Natural killer cell treated with Interleukin-12 subunit alpha and Interleukin-12 subunit beta and Interleukin-15 and Interleukin-18, amount 100 ng/mL, for 72 hours (primary cell): ENCODE measurements at places on chromosomes 7 and 10. TPM values are rescaled to one million over a fixed set of nuclear protein-coding genes. Genes with fewer than 3 reads are reported as not detected.

The OR2A5 gene
- not detected for total RNA-seq

The SLC26A3 gene
- total RNA-seq, result not detected

The CTTNBP2 gene
- not detected for total RNA-seq

The TMEM139 gene
- not detected for total RNA-seq

The RELN gene
- not detected for total RNA-seq

The CTAGE8 gene
- total RNA-seq, result 0.31 TPM

The KIAA1217 gene
- 1.0 TPM for total RNA-seq

The MAGI2 gene
- 0.08 TPM for total RNA-seq

The RBP4 gene
- total RNA-seq, result not detected

The TMEM184A gene
- total RNA-seq, result not detected

The GNGT1 gene
- not detected for total RNA-seq

The MGMT gene
- 23.6 TPM for total RNA-seq

The ADARB2 gene
- not detected for total RNA-seq

The STAG3 gene
- 24.4 TPM for total RNA-seq

The GNG11 gene
- not detected for total RNA-seq

The ASZ1 gene
- not detected for total RNA-seq

The THSD7A gene
- not detected for total RNA-seq

DNA sequence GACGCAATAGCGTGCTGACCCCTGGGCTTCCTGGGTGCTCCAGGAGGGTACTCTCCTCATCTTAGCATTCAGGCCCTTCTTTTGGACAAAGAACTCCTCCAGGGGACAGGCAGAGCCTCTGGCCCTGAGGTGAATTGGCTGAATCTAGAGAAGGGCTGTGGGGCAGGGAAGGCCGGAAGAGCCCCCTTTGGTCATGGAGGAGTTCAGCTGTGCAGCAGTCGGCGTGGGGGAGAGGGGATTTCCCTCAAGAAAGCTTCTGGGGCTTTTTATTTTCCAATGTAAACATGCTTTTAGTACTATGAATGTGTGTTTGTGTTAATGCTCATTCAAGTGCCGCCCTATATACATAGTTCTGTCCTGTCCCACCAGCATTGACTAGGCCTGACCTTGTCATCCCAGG lies 38.8 kb downstream of the FIGNL1 start:
- DNase-seq, result no peak

DNA sequence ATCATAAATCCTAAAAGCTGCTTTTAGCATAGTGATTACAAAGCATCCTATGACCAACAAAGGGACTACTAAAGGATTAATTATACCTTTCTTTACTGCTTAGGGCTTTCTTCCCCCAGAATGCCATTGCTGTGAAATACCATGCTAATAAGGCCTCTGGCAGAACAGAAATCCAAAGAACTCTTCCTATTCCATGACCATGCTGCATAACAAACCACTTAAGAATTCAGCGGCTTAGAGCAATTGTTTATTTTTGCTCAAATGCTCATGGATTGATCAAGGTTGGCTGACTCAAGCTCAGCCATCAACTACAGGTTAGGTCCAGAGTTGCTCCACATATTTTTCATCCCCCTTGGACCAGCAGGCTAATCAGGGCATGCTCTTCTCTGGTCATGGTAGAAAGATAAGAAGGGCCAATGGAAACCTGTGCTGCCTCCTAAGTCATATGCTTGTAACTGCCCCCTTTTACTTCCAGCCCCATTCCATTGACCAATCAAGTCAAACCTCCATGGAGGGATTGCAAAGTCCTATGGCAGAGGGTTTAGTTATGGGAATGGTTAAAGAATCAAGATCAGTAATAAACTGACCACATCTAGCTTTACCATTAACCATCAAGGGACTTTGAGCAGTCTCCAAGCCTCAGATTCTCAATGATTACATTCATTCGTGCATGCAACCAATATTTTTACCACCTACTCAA lies 244.4 kb upstream of the FZD1 start:
- DNase-seq, result no peak

GRCh38 chr7:80499350-80499953 lies 12.4 kb downstream of the GNAT3 start:
- DNase-seq, result no peak

DNA sequence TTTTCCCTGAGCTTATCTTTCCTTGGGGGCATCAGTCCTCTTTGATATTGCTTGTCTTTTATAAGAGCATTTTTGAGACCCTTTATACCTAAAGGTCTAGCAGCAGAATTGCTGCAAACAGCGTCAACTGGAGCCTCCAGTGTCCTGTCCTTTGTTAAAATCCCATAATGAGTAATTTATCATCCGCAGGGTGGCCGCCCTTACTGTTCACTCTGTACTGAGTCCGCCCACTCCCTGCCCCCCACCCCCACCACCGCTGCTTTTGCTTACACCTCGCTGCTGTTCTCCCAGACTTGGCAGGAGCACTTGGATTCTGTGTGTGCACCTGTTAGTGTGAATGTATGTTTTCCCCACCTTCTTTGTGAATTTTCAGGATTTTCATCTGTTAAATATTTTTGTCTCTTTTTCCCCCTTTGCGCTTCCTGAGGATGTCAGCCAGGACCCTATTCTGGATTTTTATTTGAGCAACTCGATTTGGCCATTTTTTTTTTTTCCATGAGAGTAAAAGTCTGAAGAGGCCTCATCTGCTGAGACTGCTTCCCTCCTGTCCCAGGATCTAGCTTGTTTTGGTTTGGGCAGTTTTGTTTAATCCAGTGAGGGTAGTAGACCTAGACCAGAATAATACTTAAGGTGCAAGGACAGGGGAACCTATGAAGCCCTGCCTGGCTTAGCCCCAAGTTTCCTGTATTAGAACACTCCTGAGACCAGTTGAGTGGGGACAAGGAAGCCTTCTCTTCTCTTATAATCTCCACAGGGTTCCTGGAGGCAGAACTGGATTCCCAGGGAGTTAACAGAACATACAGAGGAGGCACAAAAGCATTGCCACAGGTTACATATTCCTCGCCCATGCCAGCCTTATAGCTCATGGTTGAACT lies 8.2 kb downstream of the AGFG2 start:
- no peak for DNase-seq

DNA sequence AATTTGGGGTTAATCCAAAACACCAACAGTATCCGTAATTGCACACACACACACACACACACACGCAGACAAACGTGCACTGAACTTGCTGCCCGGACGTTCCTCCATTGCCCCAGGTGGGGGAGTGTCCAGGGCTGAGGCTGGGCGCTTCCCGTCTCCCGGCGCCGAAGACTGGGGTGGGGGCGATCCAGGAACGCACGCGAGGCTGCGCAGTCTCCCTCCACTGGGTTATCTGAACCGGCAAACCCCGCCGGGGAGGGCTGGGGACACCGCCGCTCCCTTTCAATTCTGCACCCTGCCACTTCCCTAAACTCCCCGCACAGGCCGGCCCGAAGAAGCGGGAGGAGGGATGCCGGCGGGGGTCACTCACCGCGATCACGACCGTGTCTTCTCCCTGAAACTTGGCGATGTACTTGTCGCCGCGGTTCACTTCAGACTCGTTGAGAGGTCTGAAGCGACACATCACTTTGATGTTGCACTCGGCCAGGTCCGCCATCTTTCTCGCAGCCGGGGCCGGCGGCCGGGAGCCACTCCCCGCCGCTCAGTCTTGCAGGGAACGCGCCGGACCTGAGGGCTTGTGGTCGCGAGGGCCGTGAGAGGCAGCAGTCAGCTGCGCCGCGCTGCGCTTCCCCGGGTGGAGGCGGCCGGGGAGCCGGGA lies 618 bp downstream of the KIF5B start:
- DNase-seq, result peak; percentile 76

DNA sequence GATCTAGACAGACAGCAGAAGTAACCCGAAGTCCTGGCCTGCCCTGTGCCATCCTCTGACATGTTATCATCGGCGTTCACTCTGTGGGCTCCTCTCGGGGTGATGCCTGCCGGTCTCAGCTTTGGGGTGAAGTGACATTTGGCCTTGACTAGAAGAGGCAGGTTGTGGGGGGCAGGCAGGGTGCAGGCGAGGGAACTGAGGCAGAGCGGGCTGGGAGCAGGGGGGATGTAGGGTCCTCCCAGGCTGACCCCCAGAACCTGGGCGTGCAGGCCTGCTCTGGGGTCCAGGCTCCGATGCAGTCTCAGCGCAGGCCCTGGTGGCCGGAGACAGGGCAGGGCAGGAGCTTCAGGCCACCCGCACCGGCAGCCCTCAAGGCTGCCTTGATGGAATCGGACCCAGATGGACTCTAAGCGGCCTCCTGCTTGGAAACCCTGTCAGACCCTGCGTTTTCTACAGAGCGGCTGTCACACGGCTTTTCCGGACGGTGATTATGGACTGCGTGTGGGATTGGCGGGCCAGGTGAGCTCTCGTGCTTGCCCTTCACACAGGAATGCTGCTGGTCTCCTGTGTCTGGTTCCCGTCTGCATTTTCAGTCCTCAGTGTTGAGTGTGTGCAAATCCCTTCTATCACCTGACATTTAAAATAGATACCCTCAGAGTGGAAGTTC lies 842 bp upstream of the JAKMIP3 start:
- DNase-seq, result no peak

DNA sequence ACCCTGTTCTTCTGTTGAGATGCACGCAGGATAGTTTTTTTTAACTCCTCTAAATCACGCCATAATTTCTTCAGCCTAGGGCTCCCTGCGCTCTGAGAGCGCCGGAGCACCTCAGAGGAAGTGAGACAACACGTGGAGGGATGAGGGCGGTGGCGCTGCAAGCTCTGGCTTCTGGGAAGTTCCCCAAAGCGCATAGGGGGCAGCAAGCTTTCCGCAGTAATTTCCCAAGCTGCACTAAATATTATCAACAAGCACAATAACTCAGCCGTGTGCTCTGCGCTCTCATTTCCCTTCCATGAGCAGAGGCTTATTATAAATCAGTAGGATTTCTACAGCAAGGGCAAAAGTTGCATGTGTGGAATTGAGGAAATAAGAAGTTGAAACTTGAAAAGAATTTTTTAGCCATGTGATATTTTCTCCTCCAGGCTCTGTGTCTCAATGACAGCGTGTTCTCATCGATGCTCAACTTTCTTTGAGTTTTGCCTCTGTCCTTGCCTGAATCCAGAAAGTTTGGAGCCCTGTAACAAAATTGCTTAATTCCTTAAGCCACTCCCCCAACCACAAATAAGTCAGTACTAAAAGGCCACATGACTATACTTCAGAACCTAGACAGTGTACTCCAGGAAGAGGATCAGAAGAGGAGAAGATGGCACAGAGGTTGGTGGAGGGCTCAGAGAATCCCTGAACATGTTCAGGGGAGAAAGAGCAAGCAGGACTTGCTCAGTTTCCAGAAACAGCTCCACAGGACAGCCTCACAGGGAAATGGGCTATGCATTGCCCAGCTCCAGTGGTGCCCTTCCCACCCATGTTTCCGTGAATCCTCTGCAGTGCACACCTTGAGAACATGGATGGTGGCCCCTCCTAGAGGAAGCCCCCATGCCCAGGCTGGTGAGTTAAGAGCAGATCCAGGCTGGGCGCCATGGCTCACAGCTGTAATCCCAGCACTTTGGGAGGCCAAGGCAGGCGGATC lies 221.5 kb upstream of the GHITM start:
- DNase-seq, result no peak

GRCh38 chr7:115634633-115635032 lies 395.9 kb downstream of the TFEC start:
- DNase-seq, result no peak

GRCh38 chr10:69749178-69750010 lies 52.3 kb upstream of the COL13A1 start:
- peak; percentile 12 for DNase-seq

GRCh38 chr10:87058171-87058570 lies 36.5 kb downstream of the GLUD1 start:
- no peak for DNase-seq

GRCh38 chr10:44284198-44285084 lies 100.5 kb downstream of the CXCL12 start:
- no peak for DNase-seq

- DNase-seq, result no peak
Observed at GRCh38 chr10:47331954-47332353, 9.7 kb downstream of the GDF2 start.

GRCh38 chr10:94963901-94964300 lies 25.4 kb downstream of the CYP2C9 start:
- no peak for DNase-seq

- no peak for DNase-seq
Observed at GRCh38 chr10:43114743-43115611, 23.3 kb upstream of the CSGALNACT2 start.

- DNase-seq, result peak; percentile 40
Observed at GRCh38 chr7:157542068-157543021, 205.5 kb downstream of the DNAJB6 start.

GRCh38 chr7:24725554-24726241 lies 31.6 kb downstream of the GSDME start:
- no peak for DNase-seq

- no peak for DNase-seq
Observed at GRCh38 chr10:64731016-64731415, 1209.8 kb downstream of the REEP3 start.

DNA sequence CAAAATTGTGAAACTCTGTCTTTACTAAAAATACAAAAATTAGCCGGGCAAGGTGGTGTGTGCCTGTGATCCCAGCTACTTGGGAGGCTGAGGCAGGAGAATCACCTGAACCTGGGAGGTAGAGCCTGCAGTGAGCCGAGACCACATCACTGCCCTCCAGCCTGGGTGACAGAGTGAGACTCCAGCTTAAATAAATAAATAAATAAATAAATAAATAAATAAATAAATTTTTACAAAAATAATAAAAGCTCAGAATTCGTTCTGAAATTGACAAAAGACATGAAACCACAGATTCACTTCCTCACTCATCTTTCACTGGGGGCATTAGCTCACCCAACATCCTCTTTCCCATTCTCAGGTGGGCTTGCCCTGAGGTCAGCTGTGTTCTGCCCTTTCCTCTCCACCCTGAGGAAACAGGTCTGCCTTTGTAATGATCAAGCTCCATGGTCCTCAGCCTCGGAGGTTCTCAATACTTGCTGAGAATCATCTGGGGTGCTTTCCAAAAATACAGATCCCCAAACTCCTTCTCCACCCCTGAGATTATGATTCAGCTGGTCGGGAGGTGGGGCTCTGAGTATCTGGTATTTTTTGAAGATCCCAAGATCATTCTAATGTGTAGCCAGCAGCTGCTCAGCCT lies 29.2 kb upstream of the APBB1IP start:
- DNase-seq, result no peak

- no peak for DNase-seq
Observed at GRCh38 chr7:155358066-155358947, 60.6 kb downstream of the INSIG1 start.

GRCh38 chr10:63935705-63936104 lies 414.5 kb downstream of the REEP3 start:
- no peak for DNase-seq

GRCh38 chr7:156524818-156525597 lies 115.6 kb upstream of the RNF32 start:
- DNase-seq, result no peak

- no peak for DNase-seq
Observed at GRCh38 chr7:88279323-88279722, 27.4 kb downstream of the STEAP4 start.

- DNase-seq, result no peak
Observed at GRCh38 chr10:96238646-96239623, 32.4 kb downstream of the BLNK start.

GRCh38 chr7:44197474-44197873 lies 3.3 kb upstream of the YKT6 start:
- no peak for DNase-seq

DNA sequence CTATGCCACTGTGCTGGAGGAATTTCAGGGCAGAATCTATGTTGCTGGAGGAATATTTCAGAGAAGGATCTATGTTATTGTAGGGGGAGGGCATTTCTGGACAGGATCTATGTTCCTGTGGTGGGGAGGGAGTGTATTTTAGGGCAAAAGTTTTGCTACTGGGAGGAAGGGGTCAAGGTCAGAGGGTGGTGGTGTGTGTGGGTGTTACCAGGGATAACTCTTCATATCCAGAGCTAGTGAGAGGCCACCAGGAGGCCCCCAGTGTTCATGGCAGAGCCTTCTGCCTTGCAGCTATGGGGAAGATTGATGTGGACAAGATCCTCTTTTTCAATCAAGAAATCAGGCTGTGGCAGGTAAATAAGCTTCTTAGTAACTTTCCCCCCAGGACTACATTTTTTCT lies 2.0 kb upstream of the STRA8 start:
- no peak for DNase-seq
